ENCODE measurements at places on chromosomes 11 and 22.

DNA sequence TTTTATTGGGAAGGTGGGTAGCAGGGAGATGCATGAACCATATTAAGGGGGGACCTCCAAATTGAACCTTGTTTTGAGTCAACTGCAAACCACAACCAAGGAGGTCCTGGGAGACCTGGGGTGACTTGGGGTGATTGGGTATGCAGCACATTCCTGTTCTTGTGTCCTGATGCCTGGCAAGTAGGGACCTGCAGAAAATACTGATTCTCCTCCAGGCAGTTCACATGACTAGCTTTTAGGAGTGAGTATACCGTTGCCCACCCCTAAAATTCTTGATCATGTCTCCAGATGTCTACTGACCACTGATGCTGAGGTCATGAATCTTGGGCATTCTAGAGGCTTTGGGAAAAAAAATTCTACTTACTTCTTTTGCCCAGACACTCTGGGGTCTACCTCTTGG is 6.3 kb downstream of the EHF start:
- no peak for DNase-seq

DNA sequence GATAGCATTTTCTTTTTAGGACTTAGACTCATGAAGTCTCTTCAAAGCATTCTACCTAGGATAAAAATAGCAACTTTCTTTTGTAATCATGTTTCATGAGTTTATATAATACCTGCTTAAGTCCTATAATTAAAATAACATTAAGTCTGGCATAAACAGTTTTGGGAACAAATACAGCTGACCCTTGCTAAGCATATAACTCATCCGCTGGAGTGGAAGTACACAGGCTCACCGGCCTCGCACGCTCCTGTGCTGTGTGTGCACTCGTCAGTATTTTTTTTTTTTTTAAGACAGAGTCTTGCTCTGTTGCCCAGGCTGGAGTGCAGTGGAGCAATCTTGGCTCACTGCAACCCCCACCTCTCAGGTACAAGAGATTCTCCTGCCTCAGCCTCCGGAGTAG is 221.8 kb downstream of the ADAMTS15 start:
- DNase-seq, result no peak

- DNase-seq, result no peak
These were observed 274.8 kb downstream of the NTM start for GRCh38 chr11:131645237-131645636.

DNA sequence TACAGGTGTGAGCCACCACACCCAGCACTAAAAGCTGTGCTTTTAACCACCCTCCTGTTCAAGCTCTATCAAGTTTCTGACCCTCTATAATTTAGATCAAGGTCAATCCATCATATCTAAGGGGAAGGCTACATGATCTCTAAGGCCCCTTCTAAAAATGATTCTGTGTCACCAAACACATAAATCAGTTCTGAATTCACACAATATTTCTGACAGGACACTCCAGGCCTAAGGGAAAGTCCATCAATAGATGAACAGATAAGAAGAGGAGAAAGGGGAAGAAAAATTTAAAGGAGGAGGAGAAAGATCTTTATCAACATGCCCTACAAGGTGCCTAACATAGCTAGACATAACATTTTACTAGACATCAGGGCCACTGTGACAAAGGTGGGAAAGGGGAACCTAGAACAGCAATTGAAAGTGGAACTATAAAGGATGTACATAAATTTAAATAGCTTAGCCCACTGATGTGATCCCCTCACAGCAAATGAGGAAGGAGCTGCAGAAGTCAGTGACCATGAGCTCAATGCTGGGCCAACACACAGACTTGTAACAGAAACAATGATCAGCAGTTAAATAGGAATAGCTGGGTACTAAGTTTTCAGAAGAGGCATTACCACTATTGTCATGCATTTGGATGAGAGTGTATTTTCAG is 4.7 kb downstream of the PRCP start:
- peak; percentile 18 for DNase-seq

- no peak for DNase-seq
These were observed 716 bp downstream of the AMOTL1 start for GRCh38 chr11:94768602-94769541.

- no peak for DNase-seq
These were observed 3.8 kb downstream of the CD81 start for GRCh38 chr11:2380807-2381350.

DNA sequence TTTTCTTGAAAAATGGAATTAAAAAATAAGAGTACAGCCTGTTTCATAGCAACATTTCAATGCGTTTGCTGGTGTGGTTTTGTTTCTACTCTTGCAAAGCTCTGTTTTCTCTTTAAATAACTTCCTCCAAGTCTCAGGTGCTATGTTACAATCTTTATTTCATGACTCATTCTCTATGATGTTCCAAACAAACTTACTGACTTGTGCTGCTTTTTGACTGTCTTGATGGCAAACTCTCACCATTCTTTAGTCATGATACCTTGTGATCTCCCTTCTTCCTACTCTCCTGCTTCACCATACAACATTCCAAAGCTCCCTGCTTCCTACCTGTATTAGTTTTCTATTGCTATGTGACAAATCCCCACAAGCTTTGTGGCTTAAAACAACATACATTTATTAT is 166.1 kb downstream of the C11orf91 start:
- DNase-seq, result no peak

GRCh38 chr22:44640618-44641155 is 61.3 kb upstream of the PRR5 start:
- no peak for DNase-seq

- DNase-seq, result no peak
These were observed 19.7 kb downstream of the ALX4 start for GRCh38 chr11:44290208-44290607.

- DNase-seq, result no peak
These were observed 156.0 kb upstream of the SOX6 start for GRCh38 chr11:16512198-16512898.

DNA sequence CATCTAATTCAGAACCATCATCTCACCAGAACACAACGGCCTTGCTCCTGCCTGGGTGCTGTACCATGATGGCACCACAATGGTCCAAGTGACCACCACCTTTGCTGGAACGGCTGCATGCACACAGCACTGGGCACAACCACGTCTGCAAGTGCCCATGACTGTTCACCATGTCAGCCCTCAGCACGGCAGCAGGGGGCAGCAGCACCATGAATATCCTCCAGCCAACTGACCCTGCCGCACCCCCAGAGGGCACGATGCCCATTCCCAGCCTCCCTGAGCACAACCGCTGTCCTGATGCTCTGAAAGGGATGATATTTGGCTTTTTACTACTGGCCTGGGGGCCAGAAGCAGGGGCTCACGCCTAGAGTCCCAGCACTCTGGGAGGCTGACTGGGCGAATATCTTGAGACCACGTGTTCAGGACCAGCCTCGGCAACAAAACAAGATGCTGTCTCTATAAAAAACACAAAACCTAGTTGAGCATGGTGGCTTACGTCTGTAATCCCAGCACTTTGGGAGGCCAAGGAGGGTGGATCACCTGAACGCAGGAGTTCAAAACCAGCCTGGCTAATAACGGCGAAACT is 25.7 kb downstream of the DRD4 start:
- DNase-seq, result peak; percentile 10

DNA sequence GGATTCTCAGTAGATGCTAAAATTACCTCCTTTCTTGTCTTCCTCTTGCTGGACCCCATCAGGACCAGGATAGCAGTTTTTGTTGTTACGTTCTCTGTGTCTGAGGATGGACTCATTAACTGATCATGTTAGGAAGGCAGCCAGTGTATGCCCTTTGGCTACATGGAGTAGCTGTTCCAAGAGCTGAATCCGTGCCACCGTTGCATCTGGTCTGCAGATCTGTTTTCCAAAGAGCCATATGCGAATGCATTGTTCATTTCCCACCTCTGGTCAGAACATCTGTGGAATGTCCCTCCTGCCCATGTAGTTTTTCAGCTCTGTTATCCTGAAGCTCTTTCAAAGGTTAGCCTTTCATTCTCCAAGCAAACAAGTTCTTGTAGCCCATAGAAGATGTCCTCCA is 188.4 kb downstream of the SPON1 start:
- DNase-seq, result no peak

GRCh38 chr11:61616434-61616833 is 35.6 kb upstream of the SYT7 start:
- no peak for DNase-seq

DNA sequence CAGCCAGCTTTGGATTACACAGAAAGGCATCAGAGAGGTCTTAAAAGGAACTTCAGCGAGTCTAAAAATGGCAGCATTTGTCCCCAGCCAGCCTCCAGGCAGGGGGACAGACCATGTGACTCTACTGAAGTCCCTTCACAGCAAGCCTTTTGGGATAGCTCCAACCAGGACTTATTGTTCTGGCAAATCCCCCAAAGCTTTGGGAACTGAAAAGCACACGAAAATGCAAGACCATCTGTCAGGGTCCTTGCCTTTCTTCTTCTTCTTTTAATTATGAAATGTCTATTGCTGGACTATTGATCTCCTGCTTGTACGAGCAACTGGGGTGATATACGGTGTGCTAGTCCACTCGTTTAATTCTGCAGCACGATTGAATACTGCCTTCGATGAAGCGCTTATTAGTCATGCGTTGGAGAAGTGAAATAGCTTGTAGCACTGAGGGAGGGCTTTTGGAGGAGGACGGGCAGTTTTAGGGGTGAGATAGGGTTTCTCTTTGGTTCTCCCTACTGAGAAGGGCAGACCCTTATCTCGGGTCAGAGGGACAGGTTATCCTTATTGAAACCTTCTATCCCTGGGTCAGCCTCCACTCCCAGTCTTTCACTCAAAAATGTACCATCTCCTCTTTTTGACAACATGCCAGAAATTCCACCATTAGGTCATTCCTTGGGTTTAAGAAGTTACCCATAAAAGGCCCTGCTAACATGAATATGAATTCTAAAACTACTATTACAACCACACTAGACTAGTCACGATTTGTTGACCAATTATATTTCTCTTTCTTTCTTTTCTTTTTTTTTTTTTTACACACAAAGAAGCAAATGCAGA is 416.4 kb downstream of the MIAT start:
- no peak for DNase-seq

- DNase-seq, result no peak
These were observed 8.2 kb downstream of the DPF2 start for GRCh38 chr11:65341856-65342255.

DNA sequence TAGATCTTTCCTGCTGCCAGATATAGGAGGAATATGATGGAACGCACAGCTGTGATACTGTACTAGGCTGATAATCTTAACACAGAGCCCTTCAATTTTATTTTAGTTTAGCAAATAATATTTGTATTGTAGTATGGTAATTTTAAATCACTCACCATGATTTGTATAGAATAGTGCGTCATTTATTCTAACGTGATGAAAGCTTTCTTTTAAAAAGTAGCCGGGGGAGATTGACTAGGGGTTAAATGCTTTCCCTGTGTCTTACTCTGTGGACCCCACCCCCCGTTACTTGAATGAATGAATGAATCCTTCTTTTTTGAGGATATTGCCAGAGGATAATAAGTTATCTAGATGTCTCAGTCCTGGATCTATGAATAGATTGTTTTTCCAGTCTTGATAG is 72.1 kb downstream of the CECR2 start:
- no peak for DNase-seq

DNA sequence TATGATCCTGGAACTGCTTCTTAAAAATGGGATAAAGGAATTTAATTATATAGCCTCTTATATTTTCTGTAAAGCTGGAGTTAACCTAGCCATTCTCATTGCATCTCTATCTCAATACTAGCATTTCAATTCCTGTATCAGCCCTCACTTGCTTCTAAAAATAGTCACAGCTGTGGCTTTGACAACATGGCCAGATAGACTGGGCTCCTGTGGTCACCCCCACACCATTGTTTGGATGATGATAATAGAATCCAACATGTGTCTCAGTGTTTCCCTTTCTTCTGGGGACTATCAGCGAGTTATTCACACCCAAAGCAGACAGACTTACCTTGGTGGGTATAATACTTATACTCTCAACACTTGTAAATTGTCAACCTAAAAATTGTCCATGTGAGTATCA is 6.9 kb downstream of the VWA5A start:
- DNase-seq, result no peak

- no peak for DNase-seq
These were observed 201.6 kb upstream of the SORL1-AS1 start for GRCh38 chr11:121654259-121654842.

DNA sequence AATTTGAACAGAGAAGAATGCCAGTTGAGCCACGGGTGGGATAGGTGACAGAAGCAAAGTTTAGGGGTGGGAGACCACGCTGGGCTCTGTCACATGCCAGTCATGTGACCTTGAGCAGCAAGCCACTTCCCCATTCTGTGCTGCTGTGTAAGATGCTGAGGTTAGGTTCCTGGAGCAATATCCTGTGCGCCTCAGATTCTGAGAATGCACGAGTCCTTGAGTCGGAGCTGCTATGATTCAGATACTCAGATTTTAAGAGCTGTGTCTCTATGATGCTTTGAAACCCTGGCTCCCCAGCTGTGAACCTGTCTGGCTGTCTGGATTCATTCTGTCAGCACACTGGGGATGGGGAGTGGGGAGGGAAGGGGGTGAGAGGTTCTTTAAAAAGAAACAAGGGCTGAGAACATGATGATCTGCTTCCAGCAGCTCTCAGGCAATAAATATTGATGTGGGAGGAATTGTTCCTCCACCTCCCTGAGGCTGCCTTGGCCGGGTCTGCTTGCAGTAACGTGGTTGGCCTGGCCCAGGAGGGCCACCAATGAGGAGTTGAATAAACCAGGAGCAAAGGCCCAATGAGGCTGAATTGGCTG is 24.0 kb downstream of the SLCO2B1 start:
- no peak for DNase-seq

DNA sequence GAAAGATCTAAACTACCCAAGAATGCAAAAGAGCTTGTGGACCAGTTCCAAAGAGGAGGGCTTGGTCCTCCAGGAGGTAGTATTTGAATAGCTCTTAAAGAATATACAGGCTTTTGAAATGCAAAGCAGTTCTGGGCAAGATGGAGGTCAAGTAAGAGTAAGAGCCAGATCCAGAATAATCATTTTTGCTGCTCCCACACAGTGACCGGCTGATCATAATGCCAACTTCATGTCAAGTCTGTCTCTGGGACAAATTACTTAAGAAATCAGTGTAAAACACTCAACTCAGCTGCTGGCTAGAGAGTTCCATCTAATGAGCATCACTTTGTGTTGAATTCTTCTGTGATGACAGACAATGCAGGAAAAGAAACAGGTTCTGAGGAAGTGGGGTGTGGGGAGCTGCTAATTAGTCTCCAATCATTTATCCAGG is 250.9 kb upstream of the NARS2 start:
- DNase-seq, result peak; percentile 14

DNA sequence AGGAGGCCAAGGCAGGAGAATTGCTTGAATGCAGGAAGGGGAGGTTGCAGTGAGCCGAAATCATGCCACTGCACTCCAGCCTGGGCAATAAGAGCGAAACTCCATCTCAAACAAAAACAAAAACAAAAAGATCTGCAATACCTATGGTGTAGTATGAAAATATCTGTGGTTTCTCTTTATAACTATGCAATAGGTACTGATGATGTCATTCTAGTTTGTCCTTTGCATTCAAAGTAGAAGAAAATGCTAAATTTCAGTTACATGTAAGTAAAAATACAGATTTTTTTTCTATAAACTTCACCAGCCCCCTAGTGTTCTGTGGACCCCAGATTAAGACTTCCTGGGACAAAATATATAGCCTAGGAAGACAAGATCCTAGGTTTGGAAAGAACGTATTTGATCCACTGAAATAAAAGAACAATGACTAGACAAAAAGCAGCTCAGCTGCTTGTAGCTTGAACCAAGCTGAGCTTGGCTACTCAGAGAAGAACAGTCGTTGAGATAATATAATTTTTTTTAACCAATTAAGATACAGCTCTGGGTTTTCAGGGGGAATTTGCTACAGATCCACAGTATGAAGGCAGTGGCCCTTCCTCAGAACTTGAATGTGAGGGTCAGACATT is 2.8 kb upstream of the HBE1 start:
- DNase-seq, result no peak

- DNase-seq, result peak; percentile 50
These were observed 43.4 kb upstream of the SC5D start for GRCh38 chr11:121249039-121249663.

- DNase-seq, result no peak
These were observed 38.3 kb downstream of the IRAG1 start for GRCh38 chr11:10655227-10655626.

Measured in NCI-H1417 (cell line).